ENCODE measurements at places on chromosomes 6 and 20. TPM values are rescaled to one million over a fixed set of nuclear protein-coding genes. Genes with fewer than 3 reads are reported as not detected.

DNA sequence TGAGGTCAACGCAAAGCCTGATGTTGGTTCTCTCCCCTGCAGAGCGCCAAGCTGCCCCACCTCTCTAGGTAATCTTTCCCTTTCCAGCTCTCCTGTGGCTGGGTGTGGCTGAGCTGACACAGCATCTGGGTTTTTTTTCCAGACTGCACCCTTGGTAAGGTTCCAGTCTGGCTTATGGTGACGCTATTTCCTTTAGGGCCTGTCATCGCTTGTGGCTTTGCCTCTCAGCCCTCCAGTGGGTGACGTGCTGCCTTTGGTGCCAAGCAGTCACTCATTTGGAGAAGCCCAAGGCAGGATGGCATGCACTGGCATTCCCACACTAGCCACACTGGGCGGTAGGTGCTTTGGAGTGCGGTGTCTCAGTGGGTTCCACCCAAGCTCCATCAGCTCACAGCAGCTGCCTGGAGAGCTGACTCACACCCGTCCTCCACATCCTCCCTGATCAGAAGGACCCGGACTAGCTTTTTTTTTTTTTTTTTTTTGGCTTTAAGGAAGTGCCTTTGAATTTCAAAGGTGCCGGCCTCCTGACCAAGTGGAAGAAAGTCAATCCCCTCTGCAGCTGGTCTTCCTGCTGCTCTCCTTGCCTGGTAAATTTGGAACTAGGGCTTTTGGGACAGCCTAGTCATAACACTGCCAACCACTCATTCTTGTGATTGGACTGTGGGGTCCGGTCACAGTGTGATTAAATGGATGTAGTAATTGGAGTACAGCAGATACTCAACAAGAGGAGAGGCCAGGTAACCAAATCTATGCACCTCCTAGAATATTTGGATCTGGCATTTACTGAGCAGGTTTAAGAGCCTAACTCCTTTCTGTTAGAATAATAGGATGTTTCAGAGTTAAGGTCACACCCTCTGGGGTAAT lies 153.6 kb downstream of the CD83 start:
- DNase-seq, result peak; percentile 95

GRCh38 chr6:22227824-22228610 lies 68.8 kb downstream of the PRL start:
- DNase-seq, result no peak

DNA sequence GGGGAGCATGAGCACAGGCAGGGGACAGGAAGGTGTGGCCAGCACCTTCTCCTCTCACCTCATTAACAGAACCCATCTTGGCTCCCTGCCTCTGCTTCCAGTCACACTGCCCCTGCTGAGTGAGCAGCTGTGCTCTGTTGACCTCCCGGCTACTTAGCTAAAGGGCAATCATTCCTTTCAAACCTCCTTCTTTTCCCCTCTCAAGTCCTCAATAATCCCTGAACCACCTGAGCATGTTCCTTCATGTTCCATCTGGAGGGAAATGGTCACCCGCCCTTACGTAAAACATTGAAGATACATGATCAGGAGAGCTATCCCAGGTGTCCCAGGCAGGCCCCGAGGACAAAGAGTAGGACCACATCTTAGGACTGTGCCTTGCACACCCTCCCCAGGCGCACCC lies 21.7 kb upstream of the MRPS10 start:
- no peak for DNase-seq

DNA sequence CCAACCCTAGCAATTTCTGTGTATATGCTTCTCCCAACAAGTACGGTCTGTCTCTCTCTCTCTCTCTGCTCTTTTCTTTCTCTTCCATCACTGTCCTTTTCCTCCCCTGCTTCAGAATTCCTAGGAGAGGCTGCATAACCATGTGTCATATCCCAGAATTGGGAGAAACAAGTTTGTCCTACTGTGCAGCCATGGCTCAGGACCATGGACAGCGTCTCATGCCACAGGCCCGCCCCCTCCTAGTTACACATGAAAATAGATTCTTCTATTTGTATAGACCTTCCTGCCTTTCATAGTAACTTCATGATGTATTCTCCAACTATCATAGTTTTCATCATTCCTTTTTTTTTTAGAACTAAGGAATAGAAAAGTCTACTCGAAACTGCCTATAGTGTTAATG lies 98.0 kb downstream of the FNDC1 start:
- DNase-seq, result peak; percentile 18

The RNF182 gene
- total RNA-seq, result not detected

The LY6G6F gene
- total RNA-seq, result not detected

The BPIFB1 gene
- total RNA-seq, result not detected

Data from Caki2 (cell line).